NCI-H1105 treated with DMSO at 0.1 percent for 48 hours (cell line): ENCODE measurements at places on chromosomes 13 and 19.

DNA sequence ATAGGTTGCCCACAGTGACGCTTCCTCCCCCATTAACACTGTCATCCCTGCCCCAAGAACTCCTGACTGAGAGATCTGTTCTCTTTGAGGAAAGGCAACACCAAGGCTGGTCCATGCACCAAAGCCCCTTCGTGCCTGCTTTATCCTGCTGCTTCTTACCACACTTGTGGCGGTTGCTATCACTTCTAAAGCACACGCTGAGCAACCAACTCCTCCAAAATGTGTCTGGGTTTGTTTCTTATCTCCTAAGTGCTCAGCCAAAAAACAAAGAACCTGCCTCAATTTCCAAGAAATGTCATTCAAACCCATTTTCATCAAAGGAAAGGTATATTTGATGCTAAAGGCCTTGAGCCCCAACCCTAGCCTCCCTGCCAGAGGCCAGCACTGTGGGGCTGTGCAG is 14.6 kb downstream of the ATP7B start:
- DNase-seq: no peak

DNA sequence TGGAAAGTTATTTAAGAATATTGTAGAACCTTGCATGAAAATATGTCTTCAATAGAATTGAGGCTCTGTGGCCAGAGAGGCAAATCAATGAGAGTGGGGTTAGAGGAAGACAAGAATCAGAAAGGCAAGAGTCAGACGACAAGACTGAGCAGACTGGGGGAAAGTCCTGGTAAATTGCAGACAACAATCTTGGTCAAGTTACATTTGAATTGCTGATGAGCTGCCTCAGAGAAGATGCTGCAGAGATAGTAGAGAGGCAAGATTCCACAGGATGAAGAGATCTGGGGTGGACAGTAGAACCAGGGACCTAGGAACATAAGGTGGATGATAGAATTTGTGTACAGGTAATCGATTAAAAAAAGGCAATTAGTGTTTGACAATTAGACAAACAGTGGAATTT is 133.8 kb downstream of the RXFP2 start:
- DNase-seq: no peak

- DNase-seq: no peak
Observed at GRCh38 chr13:66951426-66951825, 278.7 kb downstream of the PCDH9 start.

DNA sequence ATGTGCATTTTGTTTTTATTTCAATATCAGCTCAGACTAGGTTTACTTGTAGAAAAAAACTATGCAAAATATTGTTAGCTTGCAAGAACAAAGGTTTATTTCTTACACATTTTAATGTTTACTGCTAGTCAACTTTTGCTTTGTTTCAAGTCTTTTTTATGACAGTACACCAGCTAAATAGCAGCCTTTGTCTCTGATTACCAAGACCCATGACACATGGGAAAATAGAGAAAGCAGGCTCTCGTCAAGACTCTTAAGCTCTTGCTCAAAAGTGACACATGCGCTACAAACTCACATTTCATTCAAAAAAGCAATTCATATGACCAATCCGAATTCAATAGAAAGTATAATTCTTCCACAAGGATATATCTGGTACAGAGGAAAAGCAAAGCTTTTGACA is 642.3 kb upstream of the SLITRK1 start:
- no peak for DNase-seq
